ENCODE measurements at places on chromosomes 1 and 21. TPM values are rescaled to one million over a fixed set of nuclear protein-coding genes. Genes with fewer than 3 reads are reported as not detected.

DNA sequence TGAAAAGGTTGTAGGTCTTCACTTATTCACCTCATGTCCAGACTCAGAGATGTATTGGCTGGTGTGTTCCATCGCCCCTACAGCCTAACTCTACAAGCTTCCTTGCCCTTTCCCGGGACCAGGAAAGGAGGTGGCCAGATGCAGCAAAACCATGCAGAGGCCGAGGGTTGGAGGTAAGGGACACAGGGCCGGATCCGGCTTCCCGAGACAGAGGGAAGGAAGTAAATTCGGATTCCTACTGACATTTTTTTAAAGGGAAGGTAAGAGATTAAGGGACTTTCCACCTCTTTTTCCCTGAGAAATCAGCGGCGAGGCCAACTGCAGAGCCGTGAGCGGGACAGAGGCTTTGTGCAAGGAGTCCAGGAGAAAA, 12.7 kb downstream of the EPHA10 start:
- DNase-seq = no peak

- DNase-seq = no peak
These were observed 219.3 kb upstream of the FGGY start for GRCh38 chr1:59077466-59078069.

Gene IL10
- total RNA-seq = 1.9 TPM

Gene ELAPOR1
- total RNA-seq = 4.1 TPM

- DNase-seq = no peak
These were observed 110.8 kb upstream of the RUNX1 start for GRCh38 chr21:35159881-35160280.

- no peak for DNase-seq
These were observed 42.2 kb upstream of the GOLT1A start for GRCh38 chr1:204255966-204256365.

DNA sequence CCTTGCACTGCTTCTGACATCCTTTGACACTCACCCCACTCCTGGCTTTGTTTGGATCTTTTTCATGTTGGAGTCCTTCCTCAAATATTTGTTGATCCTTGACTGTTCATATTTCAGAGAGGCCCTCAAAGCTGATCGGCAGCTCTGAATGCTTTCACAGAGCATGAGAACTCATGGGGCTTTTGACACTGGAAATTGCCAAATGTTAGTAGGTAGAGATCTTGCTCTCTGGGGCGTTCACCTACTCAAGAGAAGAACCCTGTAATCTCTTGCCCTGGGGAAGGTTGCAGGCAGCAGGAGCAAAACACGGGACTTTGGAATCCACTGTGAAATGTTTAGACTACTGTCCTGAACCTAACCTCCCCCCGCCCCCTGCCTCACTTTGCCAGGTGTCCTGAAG, 67.4 kb upstream of the STUM start:
- DNase-seq = no peak

Gene STPG1
- 9.1 TPM for total RNA-seq

- DNase-seq = no peak
These were observed 18.1 kb upstream of the ETS2 start for GRCh38 chr21:38787461-38788274.

DNA sequence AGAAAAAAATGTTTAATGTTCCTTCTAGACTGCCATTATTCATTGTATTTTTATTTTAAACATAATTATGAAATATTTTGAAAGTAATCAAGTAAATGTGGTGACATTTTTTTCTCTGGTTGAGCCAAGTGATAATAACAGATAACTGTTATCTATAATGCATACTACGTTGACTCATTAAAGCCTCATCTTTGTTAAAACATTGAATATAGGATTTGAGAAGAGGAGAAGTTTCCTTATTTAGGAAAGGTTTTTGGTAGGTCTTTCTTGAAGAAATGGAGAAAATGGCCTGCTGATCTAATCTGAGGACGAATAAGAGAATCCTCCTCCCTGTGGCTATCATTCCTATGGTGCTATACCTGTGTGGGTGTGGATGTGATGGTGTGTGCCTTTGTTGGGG, 89.0 kb downstream of the NFIA start:
- DNase-seq = no peak

GRCh38 chr1:158150523-158150922, 30.2 kb upstream of the CD1D start:
- DNase-seq = no peak

Gene ILDR2
- total RNA-seq = 9.3 TPM

GRCh38 chr1:184497959-184498723, 111.3 kb downstream of the C1orf21 start:
- no peak for DNase-seq

Gene OR2M3
- not detected for total RNA-seq

DNA sequence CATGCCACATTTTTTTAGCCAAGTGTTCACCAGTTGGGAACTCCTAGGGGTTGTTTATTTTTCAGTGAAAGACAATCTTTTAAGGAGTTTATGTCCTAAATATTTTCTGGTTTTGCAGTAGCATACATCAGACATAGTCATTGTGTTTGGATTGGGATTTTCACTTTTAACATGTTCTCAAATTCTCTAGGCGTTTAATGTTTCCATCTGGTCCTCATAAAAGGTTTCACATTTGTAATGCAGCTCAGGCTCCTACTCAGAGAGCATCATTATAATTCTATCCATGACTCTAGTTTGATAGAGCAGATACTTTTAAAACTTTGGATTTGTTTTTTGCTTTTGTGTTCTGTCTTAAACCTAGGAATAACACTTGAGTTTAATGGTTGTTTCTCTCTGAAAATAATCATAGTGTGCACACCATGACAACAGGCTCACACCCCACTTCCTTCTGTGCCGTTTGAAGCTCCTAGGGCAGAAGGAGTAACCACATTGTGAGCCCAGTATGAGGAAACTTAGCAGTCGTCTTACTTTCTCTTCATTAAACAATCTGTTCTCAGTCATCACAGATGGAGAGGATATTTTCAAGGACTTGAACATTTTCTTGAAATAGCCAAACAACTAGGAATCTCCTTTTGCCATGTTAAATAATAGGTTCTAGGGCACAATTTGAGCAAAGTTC, 219.6 kb downstream of the PDE4B start:
- DNase-seq = no peak

Gene KRTAP21-2
- total RNA-seq = not detected

DNA sequence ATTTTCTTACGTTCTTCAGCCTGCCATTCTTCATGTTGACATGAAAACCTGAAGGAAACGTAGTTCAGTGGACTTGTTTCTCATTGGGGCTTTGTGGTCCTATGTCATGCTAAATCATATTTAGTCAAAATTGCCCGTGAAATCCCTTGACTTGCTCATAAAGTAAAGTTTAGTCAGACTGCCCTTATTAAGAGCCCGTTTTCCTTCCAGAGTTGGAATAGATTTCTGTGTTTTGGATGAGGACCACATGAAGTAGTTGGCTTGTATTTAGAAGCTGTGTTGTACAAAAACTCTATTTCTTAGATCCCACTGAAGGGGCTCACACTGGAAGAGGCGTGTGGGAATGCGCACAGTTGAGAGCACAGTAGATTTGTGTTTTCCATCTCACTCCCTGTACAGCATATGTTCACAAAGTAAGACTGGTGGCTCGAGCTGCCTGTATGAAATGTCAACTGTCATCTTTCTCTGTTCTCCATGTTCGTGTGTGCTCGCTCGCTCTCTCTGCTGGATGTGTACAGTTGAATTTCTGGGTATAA, 42.4 kb downstream of the CAMTA1 start:
- no peak for DNase-seq

DNA sequence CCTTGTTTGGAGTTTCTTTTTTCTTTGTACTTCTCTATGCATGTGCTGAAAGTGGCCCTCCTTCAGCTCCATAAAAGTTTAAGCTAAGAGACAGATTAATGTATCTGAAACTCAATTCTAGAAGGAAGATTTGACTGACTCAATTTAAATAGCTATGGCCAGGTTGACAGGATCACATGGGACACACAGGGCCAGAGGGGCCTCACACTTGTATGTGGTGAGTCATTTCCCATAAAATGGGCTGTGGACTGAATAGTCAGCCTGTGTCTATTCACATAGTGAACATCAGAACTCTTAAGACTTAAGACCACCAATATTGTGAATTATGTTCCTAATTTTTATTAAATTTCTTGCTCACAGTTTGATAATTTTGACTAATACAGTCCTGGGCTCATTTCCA, 45.7 kb upstream of the DEPDC1 start:
- no peak for DNase-seq

GRCh38 chr1:226432586-226433340, 24.9 kb upstream of the PARP1 start:
- no peak for DNase-seq

DNA sequence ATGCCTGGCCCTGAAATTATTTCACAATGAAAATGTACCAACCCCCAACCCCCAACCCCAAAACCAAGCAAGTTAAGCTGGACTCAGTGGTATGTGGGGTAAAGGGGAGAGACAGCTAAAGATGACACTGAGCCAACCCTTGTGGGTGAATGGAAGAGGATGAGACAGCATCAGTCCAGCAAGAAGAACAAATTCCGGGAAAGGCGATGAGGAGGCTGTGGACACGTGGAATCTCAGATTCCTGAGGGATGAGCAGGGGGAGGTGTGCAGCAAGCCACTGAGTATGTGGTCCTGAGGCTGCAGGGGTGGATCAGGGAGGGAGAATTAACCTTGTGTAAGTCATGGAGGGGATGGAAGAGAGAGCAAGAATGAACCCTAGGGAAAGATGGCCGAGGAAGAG, 14.4 kb upstream of the ZNF362 start:
- no peak for DNase-seq

DNA sequence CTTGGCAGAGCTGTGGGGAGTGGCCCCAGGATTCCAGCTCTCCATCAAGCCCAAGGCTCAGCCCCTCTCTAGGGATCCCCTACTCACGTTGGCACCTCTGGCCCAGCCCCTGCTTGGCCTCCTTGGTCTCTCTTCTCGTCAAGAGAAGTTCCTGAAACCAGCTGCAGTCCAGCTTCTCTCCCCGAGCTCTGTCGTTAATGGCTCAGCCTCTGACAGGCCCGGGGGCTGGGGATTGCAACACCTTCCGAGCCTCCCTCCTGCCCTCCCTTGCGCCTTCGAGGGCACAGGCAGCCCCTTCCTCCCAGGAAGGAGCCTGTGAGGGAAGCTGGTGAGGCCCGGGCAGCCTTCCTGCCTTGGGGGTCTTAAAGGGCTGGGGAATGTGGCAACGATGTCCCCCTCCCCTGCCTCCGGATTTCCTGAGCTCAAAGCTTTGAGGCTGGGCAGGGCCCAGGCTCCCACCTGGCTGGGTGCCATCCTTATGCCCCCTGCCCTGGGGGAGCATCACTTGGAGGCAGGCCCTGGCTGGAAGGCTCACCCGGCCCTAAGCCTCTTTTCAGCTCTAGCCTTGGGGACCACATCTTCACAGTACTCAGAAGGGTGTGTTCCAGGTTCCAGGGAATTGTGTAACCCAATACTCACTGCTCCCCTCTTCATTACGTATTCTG, at the start of gene CSF3R:
TSS of gene CSF3R (minus strand) at position 190 of the 665 bp plus-strand sequence. CDS start 3,417 bp downstream, outside the sequence.
- no peak for DNase-seq

GRCh38 chr1:183702087-183702812, 49.1 kb upstream of the APOBEC4 start:
- DNase-seq = no peak

GRCh38 chr21:26171258-26172100, 909 bp upstream of the APP start:
- DNase-seq = no peak

Gene OR14C36
- total RNA-seq = not detected

DNA sequence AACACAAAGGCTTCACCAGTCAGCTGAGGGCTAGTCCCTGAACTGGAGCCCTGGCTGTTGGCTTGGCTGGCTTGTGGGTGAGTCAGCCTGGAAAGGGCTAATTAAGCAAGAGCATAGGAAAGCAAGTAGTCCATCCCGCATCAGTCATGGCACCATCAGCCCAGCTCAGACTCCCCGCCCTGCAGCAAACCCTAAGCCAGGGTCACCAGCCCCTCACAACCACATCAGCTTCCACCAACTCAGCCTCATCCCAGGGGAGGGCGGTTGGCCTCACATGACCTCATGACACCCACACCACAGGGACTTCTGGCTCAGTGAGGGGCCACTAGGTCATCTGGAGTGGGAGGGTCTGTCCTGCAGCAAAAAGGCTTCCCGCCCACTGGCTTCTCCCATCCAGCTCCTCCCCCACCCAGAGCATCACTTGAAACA, 7.0 kb upstream of the SPATC1L start:
- DNase-seq = no peak

Gene TTC39A
- not detected for total RNA-seq

Data from activated CD4-positive, alpha-beta memory T cell treated with anti-CD3 and anti-CD28 coated beads, Interleukin-2, amount 10 ng/mL, durations not matched to agents 7 days and 5 days (primary cell).